ENCODE measurements at places on chromosomes 5 and 9.
A peak's percentile ranks its signal among the peaks of the same experiment; 100 is the strongest.

DNA sequence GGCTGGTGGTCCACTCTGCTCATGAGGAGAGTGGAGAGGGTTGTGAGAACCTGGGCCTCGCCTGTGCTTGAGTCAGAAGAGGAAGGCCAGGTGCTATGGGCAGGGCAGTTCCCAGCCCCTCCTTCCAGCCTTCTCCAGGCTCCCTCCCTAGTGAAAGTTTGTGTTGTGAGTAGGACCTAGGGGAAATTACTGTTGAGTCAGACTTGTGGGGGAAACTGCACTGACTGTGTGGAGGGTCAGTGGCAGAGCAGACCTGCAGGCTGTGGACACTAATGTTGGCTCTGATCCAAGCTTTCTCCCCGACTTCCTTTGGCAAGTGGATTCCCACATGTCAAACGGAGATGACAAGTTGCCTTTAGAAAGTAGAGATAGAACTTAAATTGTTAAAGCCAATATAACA is 102.6 kb downstream of the ARHGAP26 start:
- no peak for DNase-seq

DNA sequence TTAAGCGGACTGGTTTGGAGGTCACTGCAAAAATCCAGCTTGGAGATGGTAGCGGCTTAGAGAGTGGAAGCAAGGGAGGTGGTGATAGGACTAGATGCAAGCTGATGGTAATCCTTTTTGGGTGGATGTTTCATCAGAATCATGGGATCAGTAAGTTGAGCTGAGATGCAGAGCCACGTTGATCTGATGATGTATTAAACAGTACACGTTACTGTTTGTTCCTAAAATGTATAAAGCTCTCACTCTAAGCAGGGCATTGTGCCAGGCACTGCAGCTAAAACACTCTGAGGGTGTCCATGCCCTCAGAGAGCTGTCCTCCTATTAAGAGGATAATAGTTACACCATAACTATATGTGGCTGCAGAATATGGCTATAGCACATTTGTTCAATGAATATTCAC is 93.1 kb downstream of the JAKMIP2 start:
- no peak for DNase-seq

- DNase-seq: no peak
Observed at GRCh38 chr5:144469106-144469505, 298.4 kb downstream of the KCTD16 start.

DNA sequence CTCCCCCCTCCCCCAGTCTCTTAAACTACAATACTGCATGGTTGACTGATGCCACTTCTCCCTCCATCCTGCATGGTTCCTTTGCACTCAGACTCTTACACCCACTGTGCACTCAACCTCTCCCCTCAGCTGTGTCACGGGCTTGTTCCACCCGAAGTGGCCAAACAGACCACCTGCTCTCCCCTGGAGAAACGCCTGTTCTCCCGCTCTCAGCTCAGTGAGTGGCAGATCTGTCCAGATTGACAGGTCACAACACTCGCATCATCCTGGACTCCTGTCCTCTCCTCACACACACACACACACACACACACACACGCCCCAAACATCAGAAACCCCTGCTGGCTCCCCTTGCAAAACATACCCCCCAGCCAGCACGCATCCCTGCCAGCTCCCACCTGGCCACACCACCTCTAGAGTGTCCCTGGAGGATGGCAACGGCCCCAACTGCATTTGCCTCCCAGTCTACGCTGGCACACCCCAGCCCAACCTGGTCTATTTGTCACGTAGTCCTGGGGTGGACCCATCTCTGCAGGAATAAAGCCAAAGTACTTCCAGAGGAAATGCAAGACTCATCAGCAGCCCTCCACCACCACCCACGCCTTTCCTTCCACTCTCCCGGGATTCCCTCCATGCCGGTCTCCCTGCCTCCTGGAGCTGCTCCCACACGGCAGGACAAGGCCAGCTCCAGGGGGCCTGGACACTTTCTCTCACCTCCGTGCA is 2.9 kb downstream of the OR2V1 start:
- DNase-seq: no peak

DNA sequence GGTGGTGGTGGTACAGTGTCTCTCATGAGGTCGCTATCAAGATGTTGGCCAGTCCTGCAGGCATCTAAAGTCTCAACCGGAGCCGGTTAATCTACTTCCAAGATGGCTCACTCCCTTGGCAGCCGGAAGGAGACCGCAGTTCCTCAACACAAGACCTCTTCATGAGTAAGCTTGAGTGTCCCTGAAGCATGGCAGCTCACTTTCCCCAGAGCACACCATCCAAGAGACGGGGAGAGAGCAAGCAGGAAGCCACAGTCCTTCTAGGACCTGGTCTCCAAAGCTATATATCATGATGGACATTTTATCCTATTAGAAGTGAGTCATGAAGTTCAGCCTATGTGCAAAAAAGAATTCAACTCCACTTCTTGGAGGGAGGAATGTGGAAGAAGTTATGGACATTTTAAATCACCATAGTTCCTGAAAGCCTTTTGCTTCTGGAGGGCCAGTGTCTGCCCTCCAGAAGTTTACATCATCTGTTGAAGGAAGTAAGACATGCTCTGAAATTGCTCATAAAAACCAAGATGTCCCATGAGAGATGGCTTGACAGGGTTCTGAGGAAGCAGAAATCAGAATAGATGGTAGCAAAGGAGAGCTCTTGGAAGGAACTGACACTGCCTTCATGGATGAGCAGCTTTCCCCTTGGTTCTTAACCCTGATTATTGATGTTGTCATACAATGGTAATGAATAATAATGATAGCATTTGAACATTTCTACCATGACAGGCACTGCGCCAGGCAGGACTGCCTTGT is 21.3 kb downstream of the GALNT10 start:
- DNase-seq: no peak

- no peak for DNase-seq
Observed at GRCh38 chr9:84146893-84147710, 166.5 kb downstream of the RMI1 start.

DNA sequence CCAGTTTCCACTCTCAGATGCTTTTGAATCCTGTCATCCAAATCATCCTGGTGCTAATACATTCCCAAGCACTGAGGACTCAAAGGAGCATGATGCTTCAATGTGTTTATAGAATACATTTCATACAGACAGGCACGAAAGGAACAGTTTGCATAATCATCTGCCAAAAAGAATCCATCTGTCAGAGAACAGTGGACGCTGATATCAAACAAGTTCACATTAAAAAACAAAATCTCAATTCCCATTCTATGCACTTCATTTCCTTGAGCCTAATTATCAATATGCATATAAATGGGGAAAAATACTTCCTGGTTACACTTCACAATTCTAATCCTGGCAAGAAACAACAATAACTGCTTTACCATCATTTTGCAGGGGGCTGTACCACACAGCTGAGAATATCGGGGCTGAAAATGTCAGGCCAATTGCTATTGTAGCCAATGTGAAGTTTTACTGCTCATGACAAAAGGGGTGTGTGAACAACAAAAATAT is 125.5 kb upstream of the FAM174A start:
- DNase-seq: no peak

- no peak for DNase-seq
Observed at GRCh38 chr5:172956936-172957335, 2.3 kb upstream of the RPL26L1 start.

DNA sequence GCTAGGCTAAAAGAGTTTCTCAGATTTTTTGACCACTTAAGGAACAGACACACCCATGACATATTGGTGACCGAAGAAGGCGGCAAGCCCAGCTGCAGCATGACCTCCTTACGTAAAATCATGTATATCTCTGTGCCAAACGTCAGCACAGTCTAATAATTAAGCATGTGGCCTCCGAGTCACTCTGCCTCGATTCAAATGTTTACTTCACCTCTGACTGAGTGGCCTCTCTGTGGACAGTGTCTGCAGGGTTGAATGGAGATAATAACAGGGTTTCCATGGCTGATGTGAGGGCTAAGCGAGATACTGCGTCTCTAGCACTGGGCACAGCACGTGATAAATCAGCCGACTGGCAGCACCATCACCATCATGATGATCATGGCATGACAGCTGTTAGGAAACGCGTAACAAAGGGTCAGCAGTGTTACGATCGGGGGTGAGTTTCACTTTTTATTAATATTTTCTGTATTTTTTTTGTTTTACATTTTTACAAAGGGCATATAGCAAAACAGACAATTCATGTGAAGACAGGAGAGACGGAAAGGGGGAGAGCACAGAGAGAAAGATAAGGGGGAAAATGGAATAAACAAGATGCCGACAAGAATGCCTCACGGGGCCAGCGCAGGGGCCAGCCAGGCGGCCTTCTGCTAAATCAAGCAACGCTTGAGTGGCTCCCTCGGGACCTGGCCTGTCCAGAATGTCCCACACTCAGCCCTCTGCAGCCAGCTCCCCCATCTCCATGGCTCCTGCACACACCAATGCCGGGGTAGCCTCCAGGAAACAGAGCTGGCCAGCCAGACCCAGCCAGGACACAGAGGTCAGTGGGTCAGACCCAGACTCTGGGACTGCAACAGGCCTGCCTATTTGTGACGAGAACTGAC is 60.3 kb downstream of the ADAMTS2 start:
- DNase-seq: peak; percentile 56

DNA sequence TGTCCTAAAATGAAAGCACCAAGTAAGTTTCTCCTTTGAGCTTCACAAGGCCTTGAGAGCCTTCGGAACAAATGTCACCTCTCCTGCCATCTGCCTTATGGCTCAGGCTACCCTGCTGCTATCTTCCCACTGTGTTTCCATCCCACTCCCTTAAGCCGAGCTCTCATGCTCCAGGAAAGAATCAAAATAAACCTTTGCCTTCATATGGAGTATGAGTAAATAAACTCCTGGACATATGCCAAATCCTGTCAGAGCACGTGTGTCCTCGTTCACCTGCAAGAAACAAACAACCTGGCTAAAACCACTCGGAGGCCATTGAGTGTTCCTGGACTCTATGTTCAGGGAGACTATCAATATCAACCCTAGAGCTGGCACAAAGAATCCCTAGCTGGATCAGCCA is 122.3 kb upstream of the CCDC112 start:
- DNase-seq: no peak

GRCh38 chr5:78795757-78796156 is 147.2 kb upstream of the LHFPL2 start:
- DNase-seq: no peak

DNA sequence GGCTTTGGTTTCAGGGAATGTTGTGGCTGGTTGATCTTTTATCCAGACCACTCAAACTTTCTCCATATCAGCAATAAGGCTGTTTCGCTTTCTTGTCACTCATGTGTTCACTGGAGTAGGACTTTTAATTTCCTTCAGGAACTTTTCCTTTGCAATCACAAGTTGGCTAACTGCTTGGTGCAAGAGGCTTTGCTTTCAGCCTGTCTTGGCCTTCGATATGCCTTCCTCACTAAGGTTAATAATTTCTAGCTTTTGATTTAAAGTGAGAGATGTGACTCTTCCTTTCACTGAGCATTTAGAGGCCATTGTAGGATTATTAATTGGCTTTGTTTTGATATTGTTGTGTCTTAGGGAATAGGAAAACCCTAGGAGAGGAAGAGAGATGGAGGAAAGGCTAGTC is 7.0 kb upstream of the HRCT1 start:
- no peak for DNase-seq

DNA sequence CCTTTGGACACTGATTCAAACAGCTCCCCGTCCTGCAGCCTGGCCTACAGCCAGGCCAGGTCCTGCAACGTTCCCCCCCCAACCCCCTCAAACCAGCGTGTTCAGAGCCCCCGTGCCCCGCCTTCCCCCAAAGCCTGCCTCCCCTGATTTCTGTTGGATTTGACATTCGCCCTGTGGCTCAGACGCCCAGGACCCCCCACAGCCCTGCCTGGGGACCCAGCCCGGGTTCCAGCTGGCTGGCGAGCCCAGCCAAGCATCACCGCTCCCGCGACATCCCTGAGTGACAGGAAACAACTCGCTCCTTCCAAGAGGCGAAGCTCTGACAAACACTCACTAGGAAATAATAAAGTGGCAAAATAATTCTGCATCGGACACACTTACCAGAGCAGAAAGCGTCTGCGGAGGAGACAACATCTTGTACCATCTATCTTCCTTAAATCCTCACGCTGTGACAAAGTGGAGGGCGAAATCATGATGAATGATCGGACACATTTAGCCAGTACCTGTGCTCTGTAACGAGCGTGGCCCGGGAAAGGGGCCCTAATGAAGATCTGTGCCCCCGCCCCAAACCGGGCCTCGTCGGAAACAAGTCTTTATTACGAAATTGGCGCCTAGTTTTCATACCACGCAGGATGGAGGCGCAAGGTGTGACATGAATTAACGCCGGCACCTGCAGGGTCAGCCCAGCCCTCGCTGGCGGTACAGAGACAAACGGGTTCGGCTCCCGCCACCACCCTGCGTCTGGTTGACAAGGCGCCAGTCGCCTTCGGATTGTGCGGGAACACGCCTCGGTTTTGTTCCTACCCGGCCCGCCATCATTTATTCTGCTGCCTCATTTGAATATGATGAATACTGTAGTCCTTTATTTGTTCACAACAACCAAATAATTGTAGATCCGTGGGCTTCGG is 91.0 kb upstream of the MVB12B start:
- DNase-seq: no peak

DNA sequence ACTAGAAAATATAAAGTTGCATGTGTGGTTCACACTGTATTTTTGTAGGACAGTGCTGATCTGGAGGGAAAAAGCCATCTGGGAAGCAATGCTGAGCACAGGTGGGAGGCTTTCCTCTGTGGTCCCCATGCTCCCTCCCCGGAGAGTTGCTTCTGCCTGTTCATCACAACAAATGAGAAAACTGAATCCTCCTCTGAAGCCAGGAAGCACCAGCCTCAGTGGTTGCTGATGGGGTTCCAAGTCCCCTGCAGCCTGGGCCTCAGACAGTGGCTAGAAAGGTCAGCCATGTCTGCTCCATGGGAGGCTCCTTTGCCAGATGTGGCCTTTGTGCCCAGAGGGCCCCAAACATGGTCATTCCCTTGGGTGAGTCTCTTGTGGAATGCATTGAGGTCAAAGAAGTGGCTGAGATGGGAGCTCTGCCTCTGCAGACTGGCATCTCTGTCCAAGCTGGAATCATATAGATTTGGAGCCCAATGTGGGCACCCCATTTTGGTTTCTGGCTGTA is 77.6 kb downstream of the C5orf15 start:
- DNase-seq: no peak

DNA sequence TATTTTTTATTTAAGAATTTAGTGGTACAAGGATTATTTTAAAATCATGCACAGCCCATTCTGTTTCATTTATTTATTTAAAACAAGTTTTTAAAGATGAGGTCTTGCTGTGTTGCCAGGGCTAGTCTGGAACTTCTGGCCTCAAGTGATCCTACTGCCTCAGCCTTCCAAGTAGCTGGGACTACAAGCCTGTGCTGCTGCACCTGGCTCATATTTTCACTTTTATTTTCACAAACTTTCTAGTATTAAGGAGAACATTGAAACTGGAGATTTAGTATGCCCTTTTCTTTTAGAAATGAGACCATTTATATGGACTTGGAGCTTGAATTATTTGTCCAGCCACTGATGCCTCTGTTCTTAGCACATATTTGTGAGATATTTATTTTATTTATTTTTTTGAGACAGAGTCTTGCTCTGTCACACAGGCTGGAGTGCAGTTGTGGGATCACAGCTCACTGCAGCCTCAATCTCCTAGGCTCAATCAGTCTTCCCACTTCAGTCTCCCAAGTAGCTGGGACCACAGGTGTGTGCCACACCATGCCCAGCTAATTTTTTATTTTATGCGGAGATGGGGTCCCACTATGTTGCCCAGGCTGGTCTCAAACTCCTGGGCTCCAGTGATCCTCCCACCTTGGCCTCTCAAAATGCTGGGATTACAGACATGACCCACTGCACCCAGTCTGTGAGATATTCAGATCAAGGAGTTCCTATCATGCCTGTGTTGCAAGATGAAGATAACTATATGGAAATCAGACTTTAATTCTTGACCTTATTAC is 7.4 kb downstream of the DMXL1 start:
- DNase-seq: no peak

GRCh38 chr5:129856325-129856724 is 47.9 kb upstream of the CHSY3 start:
- no peak for DNase-seq
